ENCODE measurements at places on chromosomes 13 and 19. TPM values are rescaled to one million over a fixed set of nuclear protein-coding genes. Genes with fewer than 3 reads are reported as not detected.

Gene LGALS7B
- total RNA-seq: not detected

Gene CILP2
- not detected for total RNA-seq

Gene LGALS14
- not detected for total RNA-seq

- no peak for DNase-seq
Measured at GRCh38 chr19:41904118-41904870, 21.3 kb downstream of the ARHGEF1 start.

GRCh38 chr19:30310602-30311263 lies 61.5 kb upstream of the ZNF536 start:
- no peak for DNase-seq

GRCh38 chr13:112910016-112910415 lies 59.0 kb upstream of the MCF2L start:
- DNase-seq: no peak

DNA sequence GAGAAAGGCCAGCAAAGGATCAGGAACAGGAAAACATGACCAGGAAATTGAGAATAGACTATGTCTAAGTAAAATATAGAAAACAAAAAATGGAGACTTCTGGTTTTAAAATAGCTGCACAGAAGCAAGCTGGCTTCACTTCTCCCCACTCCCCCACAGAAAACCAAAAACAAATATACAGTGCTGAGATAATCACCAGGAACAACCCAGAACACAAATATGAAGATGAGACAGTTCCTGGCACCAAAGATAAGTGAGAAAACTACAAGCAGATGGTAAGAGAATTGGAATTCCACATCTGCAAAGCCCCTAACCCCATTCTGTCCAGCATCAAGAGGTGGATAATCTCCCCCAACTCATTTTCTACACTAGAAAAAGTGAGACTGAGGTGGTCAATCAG lies 397.7 kb downstream of the SUCLA2 start:
- no peak for DNase-seq

GRCh38 chr13:24616514-24616913 lies 63.7 kb upstream of the ATP12A start:
- no peak for DNase-seq

GRCh38 chr19:42401365-42402303 lies 11.5 kb upstream of the CNFN start:
- DNase-seq: peak; percentile 38

GRCh38 chr13:32924886-32925285 lies 91.3 kb upstream of the KL start:
- no peak for DNase-seq

GRCh38 chr19:1025960-1026782 lies at the start of gene CNN2:
Gene CNN2 (plus strand): TSS chr19:1026608. CDS start chr19:1026662, 54 bp downstream.
- no peak for DNase-seq

GRCh38 chr19:18408053-18408476 lies 10.6 kb upstream of the LRRC25 start:
- peak; percentile 88 for DNase-seq

Gene ITPKC
- total RNA-seq: 25.8 TPM

Gene FAM83E
- 0.25 TPM for total RNA-seq

GRCh38 chr13:112760435-112760834 lies 70.6 kb downstream of the ATP11A start:
- no peak for DNase-seq

Gene SCN1B
- total RNA-seq: 1.6 TPM

DNA sequence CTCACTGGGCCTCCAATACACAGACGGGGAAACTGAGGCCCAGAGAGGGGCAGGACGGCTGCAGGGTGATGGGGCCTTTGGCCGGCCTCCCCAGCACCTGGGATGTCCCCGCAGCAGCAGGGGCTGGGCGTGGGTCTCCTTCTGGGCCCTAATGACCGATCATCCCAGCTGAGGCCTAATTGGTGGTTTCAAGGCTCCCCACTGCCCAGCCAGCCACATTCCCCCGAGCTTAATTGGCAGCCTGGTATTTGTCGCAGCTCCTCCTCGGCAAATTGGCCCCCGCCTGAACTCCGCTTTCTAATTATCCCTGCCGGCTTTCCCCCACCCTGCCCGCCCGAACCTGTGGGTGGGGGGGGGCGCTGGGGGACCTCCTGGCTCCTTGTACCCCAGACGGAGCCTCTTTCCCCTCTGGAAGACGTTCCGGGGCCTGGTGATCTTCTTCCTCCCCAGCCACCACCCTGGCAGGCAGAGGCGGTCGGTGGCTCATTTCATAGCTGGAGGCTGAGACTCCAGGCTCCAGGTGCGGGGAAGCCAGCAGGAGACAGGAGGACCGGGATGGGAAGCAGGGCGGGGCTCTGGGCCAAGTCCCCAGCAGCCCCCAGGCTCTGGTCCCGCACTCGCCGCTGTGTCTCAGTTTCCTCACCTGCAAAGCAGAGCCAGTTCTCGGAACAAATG lies 27.2 kb upstream of the WDR18 start:
- DNase-seq: no peak

DNA sequence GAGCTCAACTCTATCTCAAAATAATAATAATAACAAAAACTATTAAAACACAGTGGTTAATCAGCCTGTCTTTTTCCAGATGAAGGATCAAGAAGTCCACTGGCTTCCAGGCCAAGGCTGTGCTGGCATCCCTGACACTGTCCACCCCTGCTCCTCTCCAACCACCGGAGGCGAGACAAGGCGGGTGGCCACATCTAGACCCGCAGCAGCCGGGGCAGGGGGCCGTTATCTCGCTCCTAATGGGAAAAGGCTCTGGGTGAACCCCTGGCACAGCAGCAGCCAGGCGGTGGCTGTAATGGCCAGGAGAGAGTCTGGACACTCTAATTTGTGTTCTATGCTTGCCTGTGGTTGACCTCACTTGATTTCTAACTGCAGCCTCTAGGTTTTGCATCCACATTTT lies 158.0 kb upstream of the SOX1 start:
- DNase-seq: no peak

DNA sequence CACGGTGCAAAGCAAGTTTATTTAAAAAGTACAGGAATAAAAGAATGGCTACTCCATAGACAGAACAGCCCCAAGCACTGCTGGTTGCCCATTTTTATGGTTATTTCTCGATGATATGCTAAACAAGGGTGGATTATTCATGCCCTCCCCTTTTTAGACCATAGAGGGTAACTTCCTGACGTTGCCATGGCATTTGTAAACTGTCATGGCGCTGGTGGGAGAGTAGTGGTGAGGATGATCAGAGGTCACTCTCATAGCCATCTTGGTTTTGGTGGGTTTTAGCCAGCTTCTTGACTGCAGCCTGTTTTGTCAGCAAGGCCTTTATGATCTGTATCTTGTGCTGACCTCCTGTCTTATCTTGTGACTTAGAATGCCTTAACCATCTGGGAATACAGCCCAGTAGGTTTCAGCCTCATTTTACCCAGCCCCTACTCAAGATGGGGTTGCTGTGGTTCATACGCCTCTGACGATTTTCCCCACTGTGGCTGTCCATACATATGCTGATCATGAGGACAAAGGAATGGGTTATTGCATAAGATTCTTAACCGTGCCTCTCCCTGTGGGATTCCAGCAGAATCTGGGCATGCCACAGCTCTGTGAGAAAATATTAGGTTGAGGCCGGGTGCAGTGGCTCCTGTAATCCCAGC lies 36.9 kb upstream of the ZNF507 start:
- DNase-seq: no peak

DNA sequence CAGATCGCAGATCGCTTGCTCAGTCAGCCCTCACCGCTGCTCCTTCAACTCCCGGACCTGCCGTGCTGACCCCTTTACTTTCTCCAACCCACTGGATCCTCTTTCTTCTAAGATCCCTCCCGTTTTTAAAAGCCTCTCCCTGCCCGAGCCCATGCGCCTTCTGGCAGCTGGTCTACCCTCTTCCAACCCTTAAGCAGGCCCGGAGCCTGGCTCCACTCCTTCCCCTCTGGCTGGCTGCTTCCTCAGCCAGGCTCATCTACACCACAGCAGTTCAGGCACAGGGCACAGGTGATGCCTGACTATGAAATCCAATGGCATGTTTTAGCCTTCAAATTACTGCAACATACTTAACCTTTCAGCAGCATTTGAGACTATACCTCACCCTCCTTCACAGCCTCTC lies 63.8 kb upstream of the PABPC3 start:
- no peak for DNase-seq

- no peak for DNase-seq
Measured at GRCh38 chr13:110263888-110264287, 43.1 kb downstream of the COL4A1 start.

Gene ATP4B
- not detected for total RNA-seq

DNA sequence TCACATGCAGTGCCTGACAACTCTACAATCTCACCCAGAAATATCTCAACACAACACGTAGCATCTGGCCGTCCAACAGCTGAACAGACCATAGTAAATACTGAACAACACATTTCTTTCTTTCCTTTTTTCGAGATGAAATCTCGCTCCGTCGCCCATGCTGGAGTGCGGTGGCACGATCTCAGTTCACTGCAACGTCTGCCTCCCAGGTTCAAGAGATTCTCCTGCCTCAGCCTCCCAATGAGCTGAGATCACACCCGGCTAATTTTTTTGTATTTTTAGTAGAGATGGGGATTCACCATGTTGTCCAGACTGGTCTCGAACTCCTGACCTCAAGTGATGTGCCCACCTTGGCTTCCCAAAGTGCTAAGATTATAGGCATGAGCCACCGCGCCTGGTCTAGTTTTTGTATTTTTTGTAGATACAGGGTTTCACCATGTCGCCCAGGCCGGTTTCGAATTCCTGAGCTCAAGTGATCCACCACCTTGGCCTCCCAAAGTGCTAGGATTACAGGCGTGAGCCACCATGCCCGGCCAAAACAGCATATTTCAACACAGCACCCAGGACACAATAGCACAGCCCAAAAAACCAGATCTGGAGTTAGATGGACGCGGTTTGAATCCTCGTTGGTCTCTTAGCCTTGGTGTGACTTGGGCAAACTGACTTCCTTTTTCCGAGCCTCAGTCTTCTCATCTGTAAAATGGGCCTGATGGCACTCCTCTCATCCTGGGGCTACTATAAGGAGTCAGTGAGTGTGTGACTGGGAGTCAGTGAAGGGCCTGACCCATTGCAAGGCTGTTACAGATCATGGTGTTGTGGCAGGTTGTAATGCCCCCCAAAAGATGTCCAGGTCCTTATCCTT lies 22.6 kb downstream of the CYP2A6 start:
- no peak for DNase-seq

Gene SPTBN4
- 2.4 TPM for total RNA-seq

GRCh38 chr19:51807111-51807701 lies 12.2 kb downstream of the FPR3 start:
- no peak for DNase-seq

GRCh38 chr13:97892717-97893116 lies 60.8 kb upstream of the IPO5 start:
- peak; percentile 5 for DNase-seq

DNA sequence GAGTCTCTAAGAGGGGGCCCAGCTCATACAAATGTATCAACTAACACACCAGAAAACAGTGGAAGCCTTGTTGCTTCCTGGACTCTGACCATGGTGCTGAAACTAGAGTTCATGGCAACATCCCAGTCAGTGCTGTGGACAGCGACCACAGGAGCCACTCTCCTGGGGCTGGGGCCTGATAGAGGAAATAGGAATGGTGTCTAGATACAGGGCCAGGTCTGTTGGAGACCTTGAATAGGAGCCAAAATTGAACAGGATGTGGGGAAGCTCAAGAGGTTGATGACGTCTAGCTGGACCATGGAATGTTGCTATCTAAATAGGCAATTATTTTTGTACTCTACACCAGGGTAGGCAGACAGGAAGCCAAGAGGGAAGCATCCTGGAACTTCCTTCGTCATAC lies 21.7 kb downstream of the LILRB4 start:
- DNase-seq: no peak

- no peak for DNase-seq
Measured at GRCh38 chr19:8265872-8266271, 42.3 kb downstream of the CD320 start.

DNA sequence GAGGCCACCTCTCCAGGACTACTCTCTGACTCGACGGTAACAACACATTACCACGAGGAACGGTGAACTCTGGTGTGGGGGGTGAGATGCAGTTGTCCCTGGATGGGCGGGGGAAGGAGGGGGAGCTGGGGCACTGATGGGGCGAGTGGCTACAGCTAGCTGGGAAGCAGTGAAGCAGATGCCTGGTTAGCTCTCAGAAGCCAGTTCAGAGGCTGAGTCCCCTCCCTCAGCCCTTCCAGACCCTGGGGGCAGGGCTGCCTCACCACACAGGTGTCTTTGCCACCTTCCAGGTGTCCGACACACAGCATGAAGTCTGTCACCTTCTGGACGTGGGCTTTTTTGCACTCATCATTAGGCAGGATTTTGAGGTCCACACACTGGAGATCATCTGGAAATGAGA lies 4.0 kb downstream of the KLK1 start:
- DNase-seq: no peak

- DNase-seq: no peak
Measured at GRCh38 chr13:114025714-114026431, 52.0 kb upstream of the C13orf46 start.

DNA sequence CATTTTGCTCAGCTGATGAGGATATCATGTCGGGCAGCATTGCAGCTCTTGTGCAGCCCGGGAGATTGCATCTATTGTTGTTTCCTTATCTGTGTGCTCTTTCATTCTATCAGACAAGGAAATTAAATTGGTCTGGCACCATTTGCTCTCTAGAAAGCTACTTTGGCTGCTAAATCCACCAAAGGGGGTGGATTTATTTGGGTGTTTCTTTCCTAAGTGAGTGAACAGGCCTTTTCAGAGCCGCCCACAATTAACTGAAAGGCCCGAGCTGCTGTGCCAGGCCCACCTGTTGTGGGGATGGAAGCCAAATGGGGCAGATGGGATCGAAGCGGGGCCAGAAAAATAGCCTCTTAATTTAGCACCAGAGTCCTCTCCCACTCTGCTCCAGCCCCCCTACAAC lies 99.4 kb downstream of the DNAJC15 start:
- DNase-seq: no peak

DNA sequence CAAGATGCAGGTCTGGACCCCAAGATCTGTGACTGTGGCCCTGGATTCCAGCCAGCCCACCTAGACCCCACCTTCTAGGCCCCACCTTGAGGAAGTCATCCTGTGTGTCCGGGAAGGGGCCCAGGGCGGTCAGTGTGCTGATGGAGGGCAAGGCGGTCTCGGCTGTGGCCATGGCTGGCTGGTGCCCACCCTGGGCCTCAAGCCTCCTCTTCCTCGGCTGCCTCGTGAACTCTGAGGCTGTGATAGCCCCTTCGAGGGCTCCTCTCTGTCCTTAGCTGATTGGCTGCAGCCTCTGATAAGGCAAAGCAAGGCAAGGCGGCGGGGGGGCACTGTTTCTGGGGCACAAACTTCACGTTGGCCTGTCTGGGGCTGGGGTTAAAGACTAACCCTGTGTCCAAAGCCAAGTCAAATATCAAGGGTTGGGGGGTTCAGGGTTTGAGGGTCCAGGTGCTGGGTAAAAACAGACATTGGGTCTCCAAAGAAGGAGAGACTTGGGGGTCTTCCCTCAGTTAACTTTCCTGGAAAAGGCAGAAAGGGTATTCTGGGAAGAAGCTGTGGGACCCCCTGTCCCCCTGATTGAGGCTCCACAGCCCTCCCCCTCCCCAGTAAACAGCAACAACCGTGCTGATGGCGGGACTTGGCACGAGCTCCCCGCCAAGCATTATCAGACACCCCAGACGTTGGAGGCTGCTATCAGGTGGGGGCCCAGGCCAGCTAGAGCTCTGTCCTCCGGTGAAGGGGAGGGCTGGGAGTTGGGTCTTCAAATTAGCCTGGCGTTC lies at the start of gene KLF1:
Gene KLF1 (minus strand): TSS at position 233 of the 779 bp plus-strand sequence. CDS start 61 bp downstream, at position 172.
- no peak for DNase-seq

GRCh38 chr19:17869114-17869608 lies 2.6 kb upstream of the SLC5A5 start:
- DNase-seq: no peak

- peak; percentile 50 for DNase-seq
Measured at GRCh38 chr19:53254411-53255341, at the start of gene ZNF677. Gene ZNF677 (minus strand): TSS chr19:53254873. CDS start chr19:53251550, 3,323 bp downstream.
